ENCODE measurements at places on chromosomes 13 and 19.

DNA sequence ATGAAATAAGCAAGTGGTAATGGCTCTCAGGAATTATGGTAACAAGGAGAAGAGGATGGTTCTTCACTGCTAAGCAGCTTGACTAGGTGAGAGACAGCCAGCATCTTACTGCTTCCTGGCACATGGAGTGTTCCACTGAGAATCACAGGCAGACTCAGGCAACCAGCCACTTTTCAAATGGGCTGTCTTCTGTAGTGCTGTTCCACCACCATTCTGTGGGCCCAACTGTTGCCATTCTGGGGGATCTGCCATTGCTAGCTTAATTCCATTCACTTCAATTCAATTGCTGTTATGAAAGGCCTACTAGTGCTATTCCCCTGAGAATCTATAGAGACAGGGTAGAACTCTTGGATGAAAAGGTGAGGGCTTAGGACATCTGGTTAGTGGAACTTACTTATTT, 341.9 kb downstream of the KCNRG start:
- DNase-seq: no peak

GRCh38 chr13:52950436-52950956, 78.1 kb upstream of the OLFM4 start:
- no peak for DNase-seq

DNA sequence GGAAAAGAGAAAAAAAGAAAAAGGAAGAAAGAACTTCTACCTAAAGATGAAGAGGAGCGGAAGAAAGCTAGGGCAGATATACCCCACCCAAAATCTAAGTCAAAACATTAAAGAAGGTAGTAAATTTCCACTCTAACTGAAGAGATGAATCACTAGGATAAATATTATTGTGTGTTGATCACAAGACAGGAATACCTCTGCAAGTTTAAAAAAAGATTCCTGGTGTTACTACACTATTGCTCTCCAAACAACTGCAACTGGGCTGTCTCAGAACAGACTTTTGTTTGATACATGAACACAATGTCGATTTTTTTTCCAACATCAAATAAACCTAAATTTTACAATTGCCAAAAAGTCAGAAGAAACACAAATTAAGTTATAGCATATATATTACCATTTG, 6.8 kb downstream of the HSPH1 start:
- no peak for DNase-seq

DNA sequence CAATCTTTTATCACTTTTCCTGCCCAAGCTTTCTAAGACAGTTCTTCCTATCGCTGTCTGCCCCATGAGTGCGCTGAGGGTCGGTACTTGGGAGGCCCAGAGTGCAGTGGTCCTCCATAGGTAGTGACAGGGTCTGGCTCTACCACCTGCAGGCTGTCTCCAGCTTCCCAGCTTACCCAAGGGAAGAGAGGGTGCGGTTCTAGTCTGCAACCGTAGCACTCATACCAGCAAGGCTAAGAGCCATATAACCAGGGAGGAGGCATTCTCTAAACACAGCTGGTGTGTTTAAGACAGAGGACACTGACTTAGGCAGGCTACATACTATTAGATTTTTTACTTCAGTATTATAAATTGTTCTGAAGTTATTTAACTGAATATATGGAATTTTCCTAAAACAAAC, 8.2 kb downstream of the PROZ start:
- DNase-seq: no peak

DNA sequence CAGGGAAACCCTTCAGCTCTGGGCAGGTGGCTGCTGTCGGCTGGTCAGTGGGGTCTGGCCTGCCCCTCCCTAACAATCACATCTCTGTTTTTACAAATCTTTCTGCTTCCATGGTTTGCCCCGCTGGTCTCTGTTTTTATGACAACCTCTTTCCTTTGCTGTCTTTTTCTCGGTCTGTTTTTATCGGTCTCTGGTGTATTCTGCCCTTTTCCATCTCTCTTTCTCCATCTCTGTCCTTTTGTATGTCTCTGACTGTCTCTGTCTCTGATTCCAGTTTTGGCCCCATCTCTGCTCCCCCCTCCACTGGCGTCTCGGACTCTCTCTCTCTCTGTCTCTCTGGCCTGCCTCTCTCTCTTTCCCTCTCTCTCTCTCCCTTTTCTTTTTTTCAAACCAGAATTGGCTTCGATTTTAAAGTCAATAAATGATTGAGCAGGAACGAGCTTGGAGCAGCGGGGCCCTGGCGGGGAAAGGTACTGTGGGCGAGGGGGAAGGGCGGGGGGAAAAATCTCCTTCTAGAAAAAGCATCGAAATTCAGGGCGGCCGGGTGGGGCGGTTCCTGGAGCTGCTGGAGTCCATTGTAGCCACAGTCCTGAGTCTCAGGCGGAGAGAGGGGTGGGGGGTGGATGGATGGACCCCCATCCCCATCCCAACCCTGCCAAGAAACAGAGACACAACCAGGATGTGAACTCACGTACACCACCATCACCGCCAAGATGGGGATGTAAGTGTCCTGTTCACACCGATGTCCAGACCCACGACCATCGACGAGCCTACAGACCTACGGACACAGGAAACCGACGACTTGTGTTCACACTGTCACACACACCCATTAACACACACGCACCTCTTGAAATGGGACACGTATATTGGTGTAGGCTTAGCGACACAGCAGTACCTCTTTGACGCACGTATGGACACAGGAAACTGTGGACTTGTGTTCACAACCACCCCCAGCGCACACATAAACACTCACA, 3.0 kb downstream of the NFIX start:
- DNase-seq: no peak

DNA sequence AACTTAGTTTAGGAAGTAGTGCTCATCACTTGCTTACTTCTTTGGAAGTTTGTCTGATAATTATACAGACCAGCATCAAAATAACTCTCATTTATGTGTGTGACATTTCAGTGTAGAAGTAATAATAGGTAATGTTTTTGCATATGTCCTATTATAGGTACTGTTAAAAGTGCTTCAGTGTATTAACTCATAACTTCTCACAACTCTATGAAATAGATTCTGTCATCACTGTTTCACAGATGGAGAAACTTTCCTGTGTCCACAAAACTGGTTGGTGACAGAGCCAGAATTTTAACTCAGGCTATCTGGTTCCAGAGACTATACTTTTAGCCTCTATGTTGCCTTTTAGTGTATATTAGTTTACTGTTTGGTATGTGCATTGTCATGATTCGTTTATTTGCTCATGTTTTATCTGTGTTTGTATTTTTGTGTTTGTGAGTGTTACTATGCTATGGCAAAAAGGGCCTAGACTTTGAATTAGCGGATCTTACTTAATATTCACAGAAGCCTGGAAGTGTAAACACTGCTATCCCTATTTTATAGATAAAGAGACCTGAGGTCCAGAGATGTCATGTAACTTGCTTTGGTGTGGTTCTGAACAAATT, 12.7 kb downstream of the LPAR6 start:
- DNase-seq: no peak

- DNase-seq: no peak
Measured at GRCh38 chr19:35623327-35624010, 5.4 kb upstream of the RBM42 start.

DNA sequence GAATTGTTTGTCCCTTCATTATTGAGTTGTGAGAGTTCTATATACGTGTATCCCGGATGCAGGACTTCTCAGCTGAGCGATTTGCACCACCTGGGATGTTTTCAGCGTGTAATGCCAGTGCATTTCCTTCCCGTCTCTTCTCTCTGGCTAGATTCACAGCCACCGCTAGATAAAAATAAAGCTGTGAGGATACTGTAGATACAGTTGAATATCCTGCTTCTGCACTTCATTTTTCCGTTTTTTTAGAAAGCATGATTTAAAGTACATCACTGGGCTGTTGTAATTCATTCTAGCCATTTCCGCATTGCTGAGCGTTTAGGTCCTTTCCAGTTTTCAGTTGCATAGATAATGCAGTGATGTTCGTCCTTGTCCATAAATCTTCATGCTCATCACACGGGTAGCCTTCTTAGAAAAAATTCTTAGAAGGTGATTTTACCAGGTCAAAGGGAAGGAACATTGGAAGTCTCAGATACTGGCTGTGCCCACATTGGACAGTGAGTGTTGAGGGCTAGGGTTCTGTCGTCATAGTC, 14.7 kb downstream of the PPP1R37 start:
- no peak for DNase-seq

GRCh38 chr13:91153372-91153771, 194.1 kb upstream of the MIR17HG start:
- no peak for DNase-seq

- DNase-seq: no peak
Measured at GRCh38 chr19:925087-925525, 729 bp upstream of the ARID3A start.

GRCh38 chr13:109166804-109167203, 537.4 kb downstream of the MYO16 start:
- no peak for DNase-seq

DNA sequence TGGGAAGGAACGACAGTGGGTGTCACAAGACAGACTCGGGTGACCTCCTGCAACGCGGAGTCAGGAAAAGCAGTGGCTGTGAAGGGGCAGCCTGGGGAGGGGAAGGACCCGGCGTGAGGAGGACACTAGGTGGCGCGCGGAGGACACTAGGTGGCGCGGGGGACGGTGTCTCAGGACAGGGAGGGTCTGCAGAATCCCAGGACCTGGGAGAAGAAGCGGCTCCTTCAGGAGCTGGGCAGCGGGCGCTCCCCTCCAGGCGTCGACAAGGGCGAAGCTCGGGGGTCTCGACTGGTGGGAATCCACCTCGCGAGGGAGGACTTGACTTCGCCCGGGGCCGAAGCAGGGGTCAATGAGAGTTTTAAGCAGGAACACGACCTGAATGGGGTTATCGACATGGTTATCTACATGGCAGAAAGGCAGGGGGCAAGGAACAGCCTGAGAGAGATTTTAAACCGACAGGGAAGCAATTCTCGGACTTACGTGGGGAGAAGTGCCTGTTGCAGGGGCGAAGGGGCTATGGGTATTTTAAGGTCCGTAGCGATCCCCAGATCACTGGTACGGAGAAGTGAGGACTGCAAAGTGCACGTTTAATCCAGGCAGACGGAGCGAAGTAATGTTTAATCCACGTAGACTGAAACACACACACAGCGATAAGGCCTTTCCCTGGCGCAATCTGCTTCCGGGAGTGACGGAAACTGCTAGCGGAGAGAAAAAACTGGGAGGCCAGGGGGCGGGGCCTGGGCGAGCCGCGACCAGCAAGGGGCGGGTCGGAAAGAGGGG, at the start of gene ZNF616:
Gene ZNF616 (minus strand): TSS at position 687 of the 780 bp plus-strand sequence. CDS start 9,426 bp downstream, outside the sequence.
- DNase-seq: peak; percentile 98

GRCh38 chr19:51784109-51784785, 10.7 kb upstream of the FPR3 start:
- DNase-seq: no peak

DNA sequence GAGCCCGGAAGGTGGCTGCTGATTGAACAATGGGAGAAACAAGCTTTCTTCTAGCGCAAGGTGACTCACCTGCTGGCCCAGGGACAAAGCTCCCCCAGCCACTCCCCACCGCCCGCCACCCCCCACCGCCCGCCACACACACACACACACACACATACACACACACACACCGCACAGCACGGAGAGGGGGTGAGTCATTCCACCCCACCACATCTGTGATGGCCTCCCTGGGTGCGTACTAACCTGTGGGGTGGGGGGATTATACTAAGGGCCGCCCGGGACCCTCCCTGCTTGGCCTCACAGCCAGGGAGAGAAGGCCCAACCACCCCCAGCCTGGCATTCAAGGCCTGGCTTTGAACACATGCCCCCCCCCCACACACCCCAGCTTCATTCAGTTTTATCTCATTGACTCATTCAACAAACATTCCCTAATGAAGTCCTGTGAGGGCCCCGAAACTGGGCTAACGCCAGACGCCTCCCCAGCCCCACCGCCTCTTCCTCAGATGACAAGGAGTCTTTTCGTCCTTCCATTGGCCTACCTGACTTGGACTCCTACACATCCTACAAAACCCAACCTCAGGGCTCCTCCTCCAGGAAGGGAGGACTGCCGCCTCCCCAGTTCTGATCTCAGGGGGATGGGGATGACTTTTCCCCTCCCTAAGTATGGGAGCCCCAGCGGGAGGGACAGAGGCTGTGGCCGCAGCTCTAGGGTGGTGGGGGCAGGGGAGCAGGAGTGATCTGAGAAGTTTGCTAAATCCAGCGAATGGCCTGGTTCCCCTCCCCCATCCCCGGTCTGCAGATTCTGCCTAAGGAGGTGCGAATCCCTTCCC, 5.8 kb upstream of the ONECUT3 start:
- no peak for DNase-seq

- DNase-seq: no peak
Measured at GRCh38 chr13:89227356-89227755, 1556.2 kb downstream of the SLITRK5 start.

DNA sequence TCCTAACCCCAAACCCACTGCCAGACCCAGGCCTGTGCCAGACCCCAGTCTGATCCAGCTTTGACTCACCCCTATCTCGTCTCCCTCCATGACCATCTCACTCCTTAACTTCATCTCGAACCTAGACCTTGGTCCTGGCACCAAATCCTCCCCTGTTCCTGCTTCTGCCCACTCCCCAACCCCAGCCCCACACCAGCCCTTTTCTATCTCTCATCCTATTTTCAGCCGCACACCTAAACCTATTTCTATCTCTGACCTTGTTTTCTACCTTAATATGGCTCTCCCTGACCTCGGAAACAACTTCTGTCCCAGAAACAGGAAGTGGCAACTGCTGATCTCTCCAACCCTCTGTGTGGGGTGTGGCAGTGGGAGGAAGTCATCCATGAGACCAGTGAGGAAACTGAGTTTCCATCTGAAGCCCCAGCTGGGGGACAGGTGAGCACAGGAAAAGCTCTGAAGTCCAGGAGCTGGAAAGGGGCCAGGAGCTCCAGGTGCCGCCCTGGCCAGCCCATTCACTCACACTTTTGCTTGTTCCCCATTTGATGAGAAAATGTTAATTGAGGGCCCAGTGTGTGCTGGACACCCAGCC, 13.7 kb downstream of the PTH2 start:
- no peak for DNase-seq

- peak; percentile 91 for DNase-seq
Measured at GRCh38 chr19:10644260-10645007, 9.7 kb upstream of the ILF3 start.

DNA sequence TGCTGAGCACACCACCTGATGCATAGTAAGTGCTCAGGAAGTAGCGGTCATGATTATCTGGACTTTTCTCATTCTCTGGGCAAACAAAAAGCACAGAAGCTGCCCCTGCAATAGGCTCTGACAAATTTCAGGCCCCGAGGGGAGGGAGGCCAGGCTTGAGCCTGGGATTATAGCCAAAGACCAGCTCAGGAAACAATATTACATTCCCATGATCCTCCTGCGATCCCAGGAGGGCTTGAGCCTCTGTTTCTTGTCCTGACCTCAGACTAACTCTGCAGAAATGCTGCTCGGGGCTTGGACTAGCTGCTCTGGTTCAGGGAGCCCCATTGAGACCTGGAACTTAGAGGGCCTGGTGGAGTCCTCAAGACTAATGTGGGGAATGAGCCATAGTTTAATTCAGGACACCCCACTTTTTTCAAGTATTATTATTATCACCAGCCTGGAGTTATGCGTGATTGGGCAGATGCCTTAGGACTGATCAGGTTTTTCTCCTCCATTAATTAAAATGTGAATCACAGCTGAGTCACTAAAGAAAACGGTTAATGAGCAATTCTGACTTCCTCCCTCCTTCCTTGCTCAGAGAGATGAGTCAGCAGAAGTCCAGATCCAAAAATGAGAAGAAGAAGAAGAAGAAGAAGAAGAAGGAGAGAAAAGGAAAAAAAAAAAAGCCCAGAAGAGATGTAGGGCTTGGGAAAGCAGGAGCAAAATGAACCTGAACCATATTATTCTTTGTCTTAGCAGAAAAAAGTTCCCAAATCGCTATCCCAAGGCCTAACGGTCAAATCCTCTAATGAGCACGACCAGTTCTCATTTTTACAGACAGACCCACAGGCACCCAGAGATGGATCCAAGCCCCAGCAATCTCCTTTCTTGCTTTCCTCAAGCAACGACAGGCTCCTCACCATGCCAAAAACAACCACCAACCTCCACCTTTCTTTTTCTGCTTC, 107.2 kb downstream of the CACNA1A start:
- DNase-seq: no peak

GRCh38 chr13:72125561-72125960, 258.6 kb upstream of the DACH1 start:
- DNase-seq: no peak
